Dermis lymphatic vessel endothelial cell (primary cell): ENCODE measurements at places on chromosomes 7 and 10. TPM values are rescaled to one million over a fixed set of nuclear protein-coding genes. Genes with fewer than 3 reads are reported as not detected.

Gene KBTBD2
- total RNA-seq = 72.8 and 109 TPM in 2 replicates

Gene PDE6C
- not detected in 2 replicates for total RNA-seq

Gene EN2
- total RNA-seq = under 0.01 TPM in 1 of 2 replicates, not detected in the other

Gene OR2A5
- not detected in 2 replicates for total RNA-seq

Gene CDNF
- total RNA-seq = 0.76 and 1.0 TPM in 2 replicates

Gene PLAC9
- total RNA-seq = 0.43 and 2.4 TPM in 2 replicates
